Substantia nigra (tissue), 51 donors: ENCODE measurements at places on chromosomes 7 and 10.

DNA sequence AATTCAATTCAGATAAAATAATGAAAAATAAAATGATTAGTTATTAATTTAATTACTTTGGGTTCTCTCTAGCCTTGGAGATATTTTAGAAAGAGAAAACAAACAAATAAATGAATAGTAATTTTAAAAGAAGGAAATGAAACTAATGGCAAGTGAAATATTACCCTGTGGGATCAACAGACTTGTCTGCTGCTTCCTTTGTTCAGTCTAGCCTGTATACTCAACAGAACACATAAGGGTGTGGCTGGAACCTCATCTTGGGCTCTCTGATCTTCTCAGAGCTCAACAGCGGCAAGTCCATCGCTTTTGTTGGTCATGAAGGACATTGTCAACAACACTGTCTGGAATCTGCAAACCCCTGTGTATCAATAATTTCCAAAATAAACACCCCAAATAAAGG, 904.9 kb downstream of the IPMK start:
- no peak for DNase-seq

DNA sequence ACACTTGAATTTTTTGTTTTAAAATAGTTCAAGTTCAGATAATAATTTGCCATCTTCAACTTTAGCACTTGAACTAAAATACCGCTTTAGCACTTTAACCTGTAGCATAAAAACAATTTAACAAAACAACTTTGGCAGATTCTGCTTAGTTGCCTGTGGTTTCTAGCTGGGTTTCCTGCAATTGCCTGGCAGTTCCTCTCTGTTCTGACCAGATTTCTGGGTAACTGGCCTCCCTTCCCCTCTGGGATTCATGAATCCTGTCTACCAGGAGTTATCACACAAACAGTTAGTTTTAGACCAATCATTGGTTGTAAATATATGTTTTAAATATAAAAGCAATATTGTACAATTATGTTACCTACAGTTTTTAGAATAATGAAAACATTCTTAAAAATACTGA, 89.8 kb upstream of the HDAC9 start:
- DNase-seq, result no peak

- DNase-seq, result no peak
Observed at GRCh38 chr7:2079332-2080059, 153.2 kb downstream of the MAD1L1 start.

- no peak for DNase-seq
Observed at GRCh38 chr10:13613519-13613918, 26.8 kb downstream of the PRPF18 start.

DNA sequence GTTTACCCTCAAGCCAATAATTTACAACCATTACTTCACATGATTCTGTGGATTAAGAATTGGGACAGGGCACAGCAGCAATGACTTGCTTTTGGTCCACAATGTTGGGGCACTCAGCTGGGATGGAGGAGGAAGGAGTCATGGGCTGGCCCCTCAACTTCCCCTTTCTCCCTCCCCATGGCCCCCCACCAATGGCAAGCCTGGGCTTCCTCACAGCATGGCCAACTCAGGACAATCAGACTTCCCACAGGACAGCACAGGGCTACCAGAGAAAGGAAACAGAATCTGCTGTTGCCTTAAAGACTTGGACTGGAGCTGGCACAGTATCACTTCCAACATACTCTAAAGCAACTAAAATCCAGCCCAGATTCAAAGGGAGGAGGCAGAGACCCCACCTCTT, 160.7 kb downstream of the PTPN20 start:
- no peak for DNase-seq

- DNase-seq, result peak; percentile 5
Observed at GRCh38 chr7:64183126-64183742, 23.8 kb upstream of the ZNF735 start.

GRCh38 chr10:19795684-19796083, 20.5 kb upstream of the PLXDC2 start:
- no peak for DNase-seq

- DNase-seq, result no peak
Observed at GRCh38 chr7:48643431-48644013, 280.8 kb upstream of the CDC14C start.

- DNase-seq, result no peak
Observed at GRCh38 chr7:21948887-21949540, 3.3 kb upstream of the CDCA7L start.

GRCh38 chr10:17476073-17476472, 21.7 kb upstream of the ST8SIA6 start:
- no peak for DNase-seq

- no peak for DNase-seq
Observed at GRCh38 chr7:142878315-142878714, 7.2 kb downstream of the TRPV6 start.

DNA sequence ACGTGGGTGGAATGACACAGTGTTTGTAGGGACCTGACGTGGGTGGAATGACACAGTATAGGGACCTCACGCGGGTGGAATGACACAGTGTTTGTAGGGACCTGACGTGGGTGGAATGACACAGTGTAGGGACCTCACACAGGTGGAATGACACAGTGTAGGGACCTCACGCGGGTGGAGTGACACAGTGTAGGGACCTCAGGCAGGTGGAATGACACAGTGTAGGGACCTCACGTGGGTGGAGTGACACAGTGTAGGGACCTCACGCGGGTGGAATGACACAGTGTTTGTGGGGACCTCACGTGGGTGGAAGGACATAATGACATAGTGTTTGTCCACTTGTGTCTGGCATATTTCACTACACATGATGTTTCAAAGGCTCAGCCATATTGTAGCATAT, 19.3 kb downstream of the PPP2R2D start:
- no peak for DNase-seq

DNA sequence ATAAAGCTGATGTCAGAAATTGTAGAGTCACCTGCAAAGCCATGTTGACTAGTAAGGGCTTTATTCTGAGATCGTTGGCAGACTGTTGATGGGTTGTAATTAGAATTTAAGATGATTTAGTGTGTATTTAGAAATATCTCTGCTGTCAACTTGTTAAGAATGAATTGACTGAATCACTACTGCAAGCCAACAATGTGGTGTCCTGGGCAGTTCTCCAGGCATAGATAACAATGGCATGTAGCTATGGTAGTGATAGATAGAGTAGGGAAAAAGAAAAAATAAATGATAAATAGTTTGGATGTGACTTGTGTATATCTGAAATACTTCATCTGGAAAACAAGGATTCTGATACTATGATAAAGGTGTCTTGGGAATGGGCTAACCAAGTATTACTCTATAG, 640.2 kb downstream of the ARL4A start:
- DNase-seq, result no peak

DNA sequence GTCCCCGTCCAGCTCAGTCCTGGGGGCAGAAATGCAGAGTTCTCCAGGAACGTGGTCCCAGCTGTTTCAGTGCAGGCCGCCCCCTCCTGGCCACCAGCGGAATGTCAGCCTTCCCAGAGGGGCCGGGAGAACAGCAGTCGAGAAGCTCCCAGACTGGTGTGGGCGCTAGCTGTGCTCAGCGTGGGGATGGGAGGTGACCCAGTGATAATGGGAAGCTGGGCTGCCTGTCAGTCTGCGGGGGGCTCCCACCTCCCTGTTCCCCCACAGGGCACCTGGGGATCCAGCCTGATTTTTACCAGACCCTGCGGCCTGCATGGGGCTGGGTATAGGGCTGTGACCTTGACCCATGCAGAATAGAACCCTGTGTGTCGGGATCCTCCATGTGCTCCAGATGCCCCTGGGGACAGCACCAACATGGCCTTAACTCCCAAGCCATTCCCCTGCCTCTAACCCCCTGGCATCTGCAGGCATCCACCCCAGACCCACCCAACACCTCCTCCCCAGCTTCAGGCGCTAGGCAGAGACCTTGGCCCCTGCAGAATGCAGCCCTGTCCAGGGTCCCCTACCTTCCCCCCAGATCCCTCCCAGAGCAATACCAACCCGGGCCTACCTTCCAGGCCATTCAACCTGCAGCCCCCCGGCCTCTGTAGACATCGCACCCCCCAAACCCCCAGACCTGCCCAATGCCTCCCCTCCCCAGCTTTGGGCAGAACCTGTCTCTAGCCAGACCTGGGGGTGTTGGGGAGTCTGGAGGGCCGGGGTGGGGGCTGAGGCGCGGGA, 880 bp upstream of the ELN start:
- DNase-seq, result peak; percentile 71

GRCh38 chr7:42237811-42238541, 967 bp upstream of the GLI3 start:
- DNase-seq, result peak; percentile 39

DNA sequence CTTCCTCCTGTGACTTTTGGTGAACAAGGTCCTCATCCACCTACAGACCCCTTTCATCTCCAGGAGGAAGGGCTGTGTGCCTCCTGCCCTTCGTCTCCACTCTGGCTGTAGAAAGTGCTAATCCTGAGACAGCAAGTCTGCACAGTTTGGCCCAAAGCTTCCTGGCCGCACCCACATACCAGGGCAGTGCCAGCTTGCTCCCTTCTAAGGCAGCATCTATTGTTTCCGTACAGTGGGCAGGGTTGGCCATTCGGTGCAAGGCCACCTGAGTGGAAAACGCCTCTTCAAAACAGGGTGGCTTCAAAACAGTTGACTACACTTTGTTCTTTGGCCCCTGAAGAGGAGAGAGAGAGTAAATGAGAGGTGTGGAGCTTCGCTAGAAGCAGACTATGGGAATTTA, 134.1 kb upstream of the KLF14 start:
- no peak for DNase-seq

DNA sequence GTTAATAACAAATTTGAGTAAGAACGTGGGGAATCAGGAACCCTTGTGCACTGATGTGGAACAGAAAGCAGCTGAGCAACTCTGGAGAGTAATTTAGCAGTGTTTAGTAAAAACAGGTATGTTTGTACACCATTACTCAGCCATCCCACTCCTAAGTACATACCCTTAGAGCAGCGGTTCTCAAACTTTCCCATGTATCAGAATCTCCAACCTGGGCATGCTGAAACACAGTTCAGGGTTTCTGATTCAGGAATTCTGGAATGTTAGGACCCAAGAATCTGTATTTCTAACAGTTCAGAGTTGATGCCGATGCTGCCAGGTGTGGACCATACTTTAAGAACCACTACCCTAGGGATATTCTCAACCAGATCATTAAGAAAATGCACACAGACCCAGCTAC, 5.1 kb downstream of the SGMS1 start:
- DNase-seq, result no peak

DNA sequence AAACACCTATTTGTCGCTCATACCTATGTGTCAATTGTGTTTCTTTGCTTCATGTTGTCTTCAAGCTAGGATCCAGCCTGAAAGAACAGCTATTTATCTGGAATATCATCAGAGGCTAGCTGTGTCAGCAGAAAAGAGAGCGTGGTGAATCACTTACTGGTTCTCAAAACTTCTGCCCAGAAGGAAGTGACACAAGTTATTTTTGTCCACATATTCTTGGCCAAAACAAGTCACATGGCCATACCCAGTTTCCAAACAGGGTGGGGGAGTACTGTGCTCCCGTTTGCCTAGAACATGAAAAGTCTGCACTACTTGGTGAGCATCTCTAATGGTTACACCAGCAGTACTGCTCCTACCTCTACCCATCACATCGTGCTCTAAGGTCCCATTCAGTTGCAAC, 160.9 kb upstream of the CSTF2T start:
- no peak for DNase-seq

DNA sequence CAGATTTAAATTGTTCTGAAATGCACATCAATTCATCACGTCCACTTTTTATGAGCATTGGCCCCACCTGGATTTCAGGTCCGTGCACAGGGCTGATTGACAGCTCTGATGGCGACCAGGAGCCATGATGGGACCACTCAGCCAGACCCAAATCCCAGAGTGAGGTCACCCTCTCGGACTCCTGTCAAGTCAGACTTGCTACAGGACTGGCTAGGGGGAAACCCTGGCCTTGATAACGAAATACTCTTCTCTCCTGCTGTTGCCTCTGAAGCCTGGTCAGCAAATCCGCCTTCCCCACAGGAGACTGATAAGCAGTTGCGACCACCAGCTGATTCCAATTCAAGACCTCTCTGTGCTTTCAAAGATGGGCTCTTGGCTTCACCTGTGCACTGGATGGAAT, 76.4 kb downstream of the CARD11 start:
- no peak for DNase-seq

- no peak for DNase-seq
Observed at GRCh38 chr7:11612737-11613136, 219.3 kb downstream of the THSD7A start.

DNA sequence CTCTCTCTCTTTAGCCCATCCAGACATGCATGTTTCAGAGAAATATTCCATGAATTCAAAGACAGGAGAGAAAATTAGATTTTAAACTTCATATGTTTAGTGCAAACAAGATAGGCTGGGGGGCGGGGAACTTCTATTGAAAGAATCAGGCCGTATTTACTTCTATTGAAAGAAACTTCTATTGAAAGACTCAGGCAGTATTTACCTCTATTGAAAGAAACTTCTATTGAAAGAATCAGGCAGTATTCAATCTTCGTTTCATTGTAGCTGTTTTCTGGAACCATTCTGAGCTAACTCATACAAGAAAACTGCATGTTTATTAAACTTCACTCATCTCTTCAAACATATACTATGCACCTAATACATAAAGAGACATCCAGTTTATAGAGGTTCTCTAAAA, 123.1 kb downstream of the TYW1B start:
- DNase-seq, result no peak

DNA sequence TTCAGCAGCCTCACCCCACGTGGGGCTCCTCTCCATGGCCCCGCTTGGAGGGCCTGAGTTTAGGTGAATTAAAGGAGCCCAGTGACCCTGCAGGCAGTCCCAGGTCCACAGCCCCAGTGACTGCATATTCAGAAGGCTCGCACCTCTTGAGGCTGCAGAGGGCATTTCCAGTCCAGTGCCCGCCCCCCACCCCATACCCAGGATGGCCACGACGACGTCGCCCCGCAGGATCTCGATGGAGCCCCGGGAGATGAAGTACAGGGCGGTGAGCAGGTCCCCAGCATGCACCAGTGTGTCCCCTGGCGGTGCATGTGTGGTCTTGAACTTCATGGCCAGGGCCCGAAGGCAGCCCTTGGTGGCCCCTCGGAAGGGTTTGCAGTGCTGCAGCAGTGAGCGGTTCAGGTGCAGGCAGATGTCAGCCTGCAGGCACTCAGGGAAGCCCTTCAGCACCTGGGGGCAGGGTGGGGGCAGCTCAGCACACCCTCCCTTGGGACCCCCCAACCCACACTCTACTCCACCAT, 28.1 kb downstream of the KCNH2 start:
- DNase-seq, result no peak
